Activated T-helper 2 cell treated with anti-CD3 and anti-CD28 coated beads, Interferon-gamma antibody, Interleukin-2, Interleukin-4, amounts not matched to agents 10 μg/mL and 5 μg/mL and 100 μg/mL, durations not matched to agents 14 hours and 24 hours and 36 hours (primary cell): ENCODE measurements at places on chromosomes 6 and 20.

- no peaks in the 10 kb centered on the region for H3K36me3 ChIP-seq
- H3K4me3 ChIP-seq, result no peak overlapping the region
- DNase-seq, result no peak
- no peak overlapping the region for H3K27ac ChIP-seq
- no peaks in the 10 kb centered on the region for H3K27me3 ChIP-seq
Measured at GRCh38 chr6:39576556-39577303, 148.5 kb downstream of the KIF6 start.

- H3K27ac ChIP-seq, result no peak overlapping the region
- no peaks in the 10 kb centered on the region for H3K27me3 ChIP-seq
- H3K4me1 ChIP-seq, result no peaks in the 10 kb centered on the region
- DNase-seq, result no peak
Measured at GRCh38 chr6:66965227-66965626, 1258.2 kb upstream of the EYS start.

DNA sequence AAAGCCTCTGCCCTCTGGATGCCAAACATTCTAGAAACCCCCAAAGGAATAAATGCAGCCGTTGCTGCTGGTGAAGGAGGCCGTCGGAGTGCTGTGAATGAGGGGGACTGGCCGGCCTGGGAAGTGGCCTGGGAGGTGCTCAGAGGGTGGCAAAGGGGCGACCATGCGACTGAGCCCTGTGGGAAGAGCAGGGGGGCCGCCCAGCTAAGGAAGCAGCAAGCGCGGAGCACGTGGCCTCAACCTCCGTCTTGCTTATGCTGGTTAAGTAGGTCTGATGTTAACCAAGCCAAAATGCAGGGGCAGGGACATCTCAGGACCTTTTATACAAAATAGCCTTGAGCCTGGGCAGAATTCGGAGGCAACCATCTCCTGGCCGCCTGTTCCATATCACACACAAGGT is 381.5 kb downstream of the TAF4 start:
- H3K4me1 ChIP-seq, result no peaks in the 10 kb centered on the region
- H3K27ac ChIP-seq, result no peak overlapping the region

- H3K27me3 ChIP-seq, result peaks cover 5% of the 10 kb centered on the region
- no peaks in the 10 kb centered on the region for H3K4me1 ChIP-seq
- H3K4me3 ChIP-seq, result no peak overlapping the region
- no peak overlapping the region for H3K27ac ChIP-seq
Measured at GRCh38 chr6:71396410-71396801, 107.8 kb downstream of the OGFRL1 start.

- H3K4me3 ChIP-seq, result no peak overlapping the region
- H3K4me1 ChIP-seq, result peaks cover 51% of the 10 kb centered on the region
- H3K27me3 ChIP-seq, result no peaks in the 10 kb centered on the region
- no peak for DNase-seq
- H3K36me3 ChIP-seq, result peaks cover 80% of the 10 kb centered on the region
Measured at GRCh38 chr6:11212664-11213063, 19.8 kb downstream of the NEDD9 start.

DNA sequence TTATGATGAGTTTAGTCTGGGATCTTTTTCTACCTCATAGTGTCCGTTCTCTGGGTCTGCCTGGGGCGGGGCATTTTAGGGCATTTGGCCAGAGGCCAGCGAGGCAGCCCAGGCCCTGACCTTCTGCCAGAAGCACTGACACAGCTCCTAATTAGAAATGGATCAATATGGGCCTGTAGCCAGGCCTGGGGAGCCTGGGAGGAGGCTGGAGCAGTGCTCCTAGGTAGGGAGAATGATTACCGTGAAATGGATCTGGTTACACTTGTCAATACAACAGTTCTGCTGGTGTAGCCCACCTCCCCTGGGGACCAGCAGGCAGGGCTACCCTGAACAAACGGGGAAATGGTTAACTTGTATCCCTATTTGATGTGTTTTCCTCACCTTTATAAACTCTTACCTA is 23.0 kb downstream of the RALY start:
- DNase-seq, result no peak
- H3K27me3 ChIP-seq, result no peaks in the 10 kb centered on the region
- H3K27ac ChIP-seq, result no peak overlapping the region

DNA sequence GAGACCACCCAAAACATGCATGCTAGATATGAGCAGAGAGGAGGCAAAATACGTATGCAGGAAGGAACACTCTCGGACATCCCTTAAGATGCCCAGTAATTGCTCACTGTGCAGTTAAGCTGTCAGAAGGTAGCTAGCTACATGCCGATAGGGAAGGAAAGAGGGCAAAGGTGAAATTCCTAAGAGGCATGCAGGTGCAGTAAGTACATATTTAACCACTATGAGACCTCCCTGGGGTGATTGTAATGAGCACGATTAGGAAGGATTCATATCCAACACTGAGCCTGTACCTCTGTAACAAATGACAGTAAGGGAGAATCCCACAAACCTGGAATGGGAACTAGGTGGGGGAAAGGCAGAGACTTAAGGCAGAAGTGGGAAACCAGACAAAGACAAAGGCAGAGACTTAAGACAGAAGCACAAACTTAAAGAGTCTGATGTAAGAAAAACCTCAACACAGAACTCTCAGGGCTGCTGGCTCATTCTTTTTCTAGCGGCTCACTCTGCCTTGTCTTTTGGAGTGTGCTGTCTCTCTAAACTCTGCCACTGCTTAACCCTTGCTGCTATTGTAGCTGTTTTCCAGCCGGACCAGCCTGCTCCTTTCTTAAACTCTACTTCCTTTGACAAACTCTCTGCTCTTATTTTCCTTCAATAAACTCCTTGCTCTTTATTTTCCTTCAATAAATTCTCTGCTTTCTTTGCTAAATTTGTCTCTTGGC is 148.1 kb downstream of the UBE3D start:
- H3K27ac ChIP-seq, result no peak overlapping the region
- DNase-seq, result no peak
- no peaks in the 10 kb centered on the region for H3K36me3 ChIP-seq
- H3K27me3 ChIP-seq, result no peaks in the 10 kb centered on the region
- no peak overlapping the region for H3K4me3 ChIP-seq

DNA sequence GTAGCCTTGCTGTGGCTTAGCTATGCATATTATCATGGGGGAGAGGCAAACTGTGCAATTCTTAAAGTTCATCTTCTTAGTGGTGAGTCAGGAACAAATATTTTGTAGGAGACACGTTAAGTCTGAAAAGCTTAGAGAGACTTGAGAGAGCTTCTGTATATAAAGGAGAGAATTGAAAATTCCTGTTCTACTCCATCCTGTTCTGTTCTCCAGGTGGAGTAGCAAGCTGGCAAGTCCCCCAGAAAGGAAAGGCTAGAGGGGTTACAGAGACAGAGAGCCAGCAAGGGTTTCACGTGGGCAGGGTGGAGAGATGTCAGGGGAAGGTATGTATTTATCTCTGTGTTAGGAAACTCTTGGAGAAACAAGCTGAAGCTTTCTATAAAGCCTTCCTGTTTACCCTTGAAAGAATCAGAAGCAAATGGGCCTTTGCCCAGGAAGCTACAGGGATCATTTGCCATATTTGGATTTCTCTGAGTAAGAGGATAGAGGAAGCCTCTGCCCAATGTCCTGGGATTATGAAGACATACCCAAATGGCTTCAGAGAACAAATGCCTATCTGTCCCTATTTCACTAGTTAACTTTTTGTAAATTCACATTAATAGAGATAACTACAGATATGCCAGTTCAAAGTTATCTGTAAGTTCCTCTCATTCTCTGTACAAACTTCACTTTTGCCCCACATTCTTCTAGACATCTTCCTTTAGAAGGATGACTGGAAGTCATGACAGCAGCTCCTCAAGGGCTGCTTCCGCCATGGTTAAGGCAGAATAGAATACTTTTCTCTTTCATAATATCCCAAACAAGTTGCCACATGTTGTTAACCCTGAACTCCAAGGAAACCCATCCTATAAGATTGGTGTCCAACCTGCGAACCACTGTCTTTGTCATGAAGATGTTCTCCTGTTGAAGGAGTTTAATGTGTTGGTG is 126.7 kb upstream of the NEDD9 start:
- H3K27me3 ChIP-seq, result no peaks in the 10 kb centered on the region
- peaks cover 83% of the 10 kb centered on the region for H3K36me3 ChIP-seq
- H3K27ac ChIP-seq, result peak overlapping the region; percentile 47

DNA sequence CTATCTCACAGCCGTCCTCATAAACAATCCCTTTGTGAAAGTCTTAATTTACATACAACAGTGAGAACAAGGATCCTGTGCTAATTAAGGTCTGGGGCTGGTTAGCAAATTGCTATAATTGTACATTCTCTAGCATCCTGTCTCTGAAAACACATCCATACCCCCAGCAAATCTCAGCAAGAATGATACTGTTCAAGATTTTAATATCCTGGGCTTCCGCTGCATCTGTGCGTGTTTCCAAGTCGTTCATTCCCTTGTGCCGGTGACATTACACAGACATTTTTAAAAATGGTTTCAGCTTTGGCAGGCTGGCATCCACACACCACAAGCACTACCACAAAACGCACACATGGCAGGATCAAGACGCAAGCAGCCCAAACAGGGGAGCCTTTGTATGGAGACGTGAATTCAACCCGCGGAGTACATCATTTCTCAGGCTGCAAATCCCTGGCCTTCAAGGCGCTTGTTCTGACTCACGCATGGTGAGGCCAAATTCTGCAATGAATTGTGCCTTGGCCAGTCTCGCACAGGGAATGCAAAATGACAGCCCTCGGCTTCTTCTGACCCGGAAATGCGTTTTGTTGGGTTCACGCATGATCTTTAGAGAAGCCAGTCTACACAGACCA is 20.3 kb downstream of the ZMYND8 start:
- peaks cover 25% of the 10 kb centered on the region for H3K4me1 ChIP-seq
- peaks cover 43% of the 10 kb centered on the region for H3K36me3 ChIP-seq
- no peaks in the 10 kb centered on the region for H3K27me3 ChIP-seq
- no peak overlapping the region for H3K27ac ChIP-seq
